ENCODE measurements at places on chromosomes 2 and 18. TPM values are rescaled to one million over a fixed set of nuclear protein-coding genes. Genes with fewer than 3 reads are reported as not detected.

The POTEI gene
- total RNA-seq: not detected

The LBH gene
- total RNA-seq: 71.0 TPM

The TMEM198 gene
- 4.2 TPM for total RNA-seq

The PDE11A gene
- total RNA-seq: not detected

The C2orf80 gene
- not detected for total RNA-seq

The FRZB gene
- 1.1 TPM for total RNA-seq

The SLC40A1 gene
- total RNA-seq: 7.6 TPM

The ATP6V1C2 gene
- not detected for total RNA-seq

The SPATA3 gene
- total RNA-seq: not detected

GRCh38 chr18:7980656-7981055 is 413.5 kb downstream of the PTPRM start:
- DNase-seq: no peak

DNA sequence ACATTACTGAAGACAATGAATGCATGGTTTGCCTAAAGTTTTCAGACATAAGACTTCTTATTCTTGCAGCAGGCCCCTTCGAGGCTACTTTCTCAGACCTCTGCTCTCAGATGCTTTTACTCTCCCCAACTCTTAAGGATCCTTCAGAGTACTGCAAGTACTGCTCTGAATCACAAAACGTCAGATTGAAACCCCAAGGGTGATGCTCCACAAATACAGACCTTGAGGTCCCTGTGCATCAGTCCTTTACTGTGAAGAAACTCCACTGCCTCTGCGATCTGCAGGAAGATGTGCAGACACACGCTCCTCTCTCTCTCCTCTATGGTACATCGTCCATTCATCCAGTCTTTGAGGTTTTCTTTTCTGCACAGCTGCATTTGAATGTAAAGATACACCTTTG is 52.8 kb downstream of the EIF2AK3 start:
- DNase-seq: no peak

GRCh38 chr2:231364961-231365810 is 30.3 kb upstream of the B3GNT7 start:
- DNase-seq: peak; percentile 40

- DNase-seq: no peak
These were observed 673.8 kb downstream of the ARHGAP15 start for GRCh38 chr2:143802871-143803650.

DNA sequence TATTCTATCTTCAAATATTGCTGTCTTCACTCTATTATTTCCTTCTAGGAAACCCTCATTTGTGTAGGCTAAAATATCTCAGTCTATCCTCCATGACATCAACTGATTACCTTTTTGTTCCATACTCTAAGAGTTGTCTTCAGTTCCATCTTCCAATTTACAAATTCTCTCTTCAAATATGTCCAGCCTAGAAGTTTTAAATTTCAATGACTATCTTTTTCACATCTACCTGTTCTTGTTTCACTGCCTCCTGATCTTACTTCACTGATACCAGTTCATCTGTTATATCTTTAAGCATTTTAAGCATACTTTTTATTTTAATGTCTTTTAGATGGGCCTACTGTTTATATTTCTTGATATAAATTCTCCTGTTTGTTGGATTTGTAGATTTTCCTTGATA is 53.6 kb upstream of the COX7A2L start:
- DNase-seq: no peak

- no peak for DNase-seq
These were observed 59.0 kb downstream of the SPRED2 start for GRCh38 chr2:65373365-65373918.

- no peak for DNase-seq
These were observed 112.3 kb upstream of the LYPD1 start for GRCh38 chr2:132782176-132782783.

- DNase-seq: peak; percentile 83
These were observed 155.1 kb downstream of the DOCK10 start for GRCh38 chr2:224887141-224887540.

GRCh38 chr18:72391427-72391826 is 152.7 kb downstream of the CBLN2 start:
- no peak for DNase-seq

GRCh38 chr2:86002375-86002774 is 103.3 kb downstream of the POLR1A start:
- no peak for DNase-seq
